ENCODE measurements at places on chromosomes 3 and 15. TPM values are rescaled to one million over a fixed set of nuclear protein-coding genes. Genes with fewer than 3 reads are reported as not detected.

DNA sequence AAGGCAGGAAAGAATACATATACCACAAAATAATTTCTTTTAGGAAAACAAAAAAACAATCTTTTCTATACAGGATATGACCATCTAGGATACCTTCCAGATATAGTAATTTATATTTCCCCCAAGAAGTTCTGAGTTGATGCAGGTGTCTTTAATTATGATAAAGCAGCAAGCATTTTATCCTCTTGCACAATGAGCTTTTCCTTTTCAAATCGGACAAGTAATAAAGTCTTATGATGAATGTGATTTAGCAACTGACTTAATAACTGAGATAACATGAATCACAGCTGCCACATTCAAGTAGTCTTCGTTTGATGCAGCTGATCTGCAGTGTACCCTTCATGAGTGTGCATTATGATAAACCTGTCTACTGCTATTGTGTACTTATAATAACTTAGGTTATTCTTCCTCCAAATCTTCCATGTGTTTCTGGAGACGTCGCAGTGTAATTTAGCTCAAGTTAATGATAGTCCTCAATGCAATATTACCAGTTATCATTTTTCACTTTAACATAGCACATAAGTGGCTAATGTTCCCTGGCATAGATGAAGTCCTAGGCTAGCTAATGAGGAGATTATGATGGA is 260.3 kb upstream of the MRPL3 start:
- H3K36me3 ChIP-seq, result no peaks in the 10 kb centered on the region
- H3K27me3 ChIP-seq, result peaks cover 26% of the 10 kb centered on the region
- no peak overlapping the region for H3K27ac ChIP-seq
- H3K4me3 ChIP-seq, result no peak overlapping the region
- no peaks in the 10 kb centered on the region for H3K4me1 ChIP-seq
- DNase-seq, result no peak

DNA sequence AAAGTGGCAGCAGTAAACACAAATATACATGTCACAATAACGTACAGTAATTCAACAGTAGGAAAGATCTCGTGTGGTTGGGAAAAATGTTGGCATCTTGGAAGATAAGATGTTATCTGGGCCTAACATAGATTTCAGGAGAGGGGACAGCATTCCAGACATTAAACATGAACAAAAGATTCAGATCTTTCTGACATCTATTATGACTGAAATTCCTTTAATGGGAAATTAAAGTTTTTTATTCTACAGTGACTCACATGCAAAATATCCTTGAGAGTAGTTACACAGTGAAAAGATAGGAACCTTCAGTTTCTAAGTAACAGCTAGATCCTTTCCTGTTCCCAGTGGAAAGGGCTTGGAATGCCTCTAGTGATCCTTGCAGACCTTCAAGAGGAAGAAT is 9.2 kb downstream of the NDUFB5 start:
- no peak for DNase-seq
- peaks cover 20% of the 10 kb centered on the region for H3K36me3 ChIP-seq
- H3K27me3 ChIP-seq, result no peaks in the 10 kb centered on the region
- no peak overlapping the region for H3K27ac ChIP-seq

Gene FAM107A
- total RNA-seq, result not detected

Gene SPATA12
- not detected for total RNA-seq

Gene KLHL6
- total RNA-seq, result 64.7 TPM

Gene SRGAP3
- 1.5 TPM for total RNA-seq

DNA sequence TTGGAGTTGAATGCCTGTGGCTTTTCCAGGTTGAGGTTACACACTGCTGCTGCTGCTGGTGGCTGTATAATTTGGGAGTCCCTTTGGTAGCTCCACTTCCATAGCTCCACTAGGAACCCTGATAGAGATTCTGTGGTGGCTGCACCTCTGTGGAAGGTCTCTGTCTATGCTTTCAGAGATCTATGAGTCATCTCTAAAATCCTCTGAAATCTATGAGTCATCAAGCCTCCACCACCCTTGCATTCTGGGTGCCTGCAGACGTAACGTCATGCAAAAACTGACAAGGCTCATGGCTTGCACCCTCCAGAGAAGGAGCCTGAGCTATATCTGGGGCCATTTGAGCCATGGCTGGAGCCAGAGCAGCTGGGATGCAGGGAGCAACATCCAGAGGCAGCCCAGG is 1037.0 kb upstream of the CFAP20DC start:
- peaks cover 36% of the 10 kb centered on the region for H3K36me3 ChIP-seq
- DNase-seq, result peak; percentile 74
- H3K4me3 ChIP-seq, result no peak overlapping the region
- no peaks in the 10 kb centered on the region for H3K27me3 ChIP-seq
- H3K4me1 ChIP-seq, result peaks cover 55% of the 10 kb centered on the region

DNA sequence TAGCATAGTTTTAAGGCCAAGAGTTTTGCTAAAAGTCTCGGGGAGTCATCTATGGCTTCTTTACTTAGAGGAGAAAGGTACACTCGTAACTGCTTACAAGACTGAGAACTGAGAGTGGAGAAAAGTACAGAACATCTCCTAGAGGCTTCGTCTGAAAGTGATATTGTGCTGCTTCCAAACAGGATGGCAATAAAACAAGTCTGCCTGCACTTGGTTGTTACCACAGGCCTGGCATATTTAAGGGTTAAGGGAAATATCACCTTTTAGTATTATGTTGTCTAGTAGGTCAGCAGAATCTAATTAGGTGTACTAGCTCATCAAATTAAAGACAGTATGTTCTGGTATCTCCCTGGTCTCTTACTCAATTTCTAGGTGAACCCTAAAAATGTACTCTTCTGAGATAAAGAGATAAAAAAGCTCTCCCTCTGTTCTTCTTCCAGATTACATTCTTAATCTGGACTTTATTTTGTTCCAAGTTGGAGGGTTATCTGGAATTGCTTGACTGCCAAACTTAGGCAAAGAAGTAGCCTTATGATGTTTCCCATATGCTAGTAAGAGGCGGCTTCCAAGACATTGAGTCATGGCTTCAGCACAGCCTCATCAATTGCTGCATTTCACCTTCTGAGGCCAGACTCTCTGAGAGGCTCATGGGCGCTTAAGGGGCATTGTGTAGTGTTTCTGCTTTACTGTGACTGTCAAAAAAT is 181.3 kb downstream of the LSAMP start:
- H3K4me1 ChIP-seq, result no peaks in the 10 kb centered on the region
- no peak overlapping the region for H3K4me3 ChIP-seq
- H3K27me3 ChIP-seq, result no peaks in the 10 kb centered on the region
- H3K27ac ChIP-seq, result no peak overlapping the region
- DNase-seq, result no peak

Gene CACNA2D3
- total RNA-seq, result not detected

DNA sequence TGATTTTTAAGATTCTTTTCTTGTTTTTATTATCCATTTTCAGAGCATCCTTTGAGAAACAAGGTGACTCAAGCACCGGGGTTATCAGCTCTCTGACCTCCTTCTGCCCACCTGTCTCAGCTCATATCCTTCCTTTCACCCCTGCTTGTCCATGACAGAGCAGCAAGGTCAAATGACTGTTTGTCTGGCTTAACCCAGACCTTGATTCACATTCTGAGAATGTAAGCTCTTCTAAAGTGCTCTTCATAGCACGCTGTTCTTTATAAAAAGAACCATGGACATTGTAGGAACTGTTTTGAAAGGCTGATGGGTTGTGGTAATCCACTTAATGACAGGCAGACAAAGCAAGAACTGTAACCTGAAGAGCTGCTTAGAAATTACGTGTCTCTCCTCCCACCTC is 122.5 kb downstream of the CHST2 start:
- no peaks in the 10 kb centered on the region for H3K36me3 ChIP-seq
- H3K27ac ChIP-seq, result no peak overlapping the region
- no peak for DNase-seq
- H3K27me3 ChIP-seq, result no peaks in the 10 kb centered on the region
- peaks cover 5% of the 10 kb centered on the region for H3K4me1 ChIP-seq

DNA sequence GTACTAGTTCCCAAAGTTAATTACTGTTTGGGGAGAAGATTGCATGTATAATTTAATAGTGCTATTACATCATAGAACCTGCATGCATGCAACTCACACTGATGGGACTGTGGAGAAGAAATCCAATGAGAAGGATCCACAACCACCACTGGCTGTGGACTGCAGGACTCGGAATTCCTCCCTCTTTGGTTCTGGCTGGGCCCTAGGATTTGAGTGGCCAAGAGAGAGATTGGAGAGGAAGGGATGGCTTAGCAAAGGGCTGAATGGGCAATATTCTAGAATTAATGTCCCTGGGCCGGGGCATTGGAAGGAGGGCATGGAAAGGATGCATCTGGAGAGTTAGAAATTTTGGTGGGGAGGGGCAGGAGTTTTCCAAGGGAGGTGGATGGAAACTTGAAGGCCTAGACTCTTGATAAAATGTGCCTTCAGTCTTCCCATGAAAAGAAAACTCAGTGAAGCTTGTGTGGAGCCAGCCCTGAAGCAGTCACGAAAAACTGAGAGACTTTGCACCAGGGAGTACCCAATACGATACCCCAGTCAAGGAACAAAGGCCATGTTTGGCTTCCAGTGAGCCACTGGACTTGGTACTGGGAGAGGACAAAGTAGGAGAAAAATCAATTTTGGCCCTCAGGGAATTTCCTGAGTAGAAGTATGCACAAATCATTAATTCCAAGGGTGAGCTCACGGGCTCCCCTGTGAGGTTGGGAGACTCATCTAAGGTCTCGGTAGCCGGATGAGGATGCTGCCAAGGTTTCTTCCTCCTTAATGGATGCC is 31.4 kb upstream of the TPM1 start:
- H3K4me3 ChIP-seq, result no peak overlapping the region
- no peaks in the 10 kb centered on the region for H3K36me3 ChIP-seq
- H3K4me1 ChIP-seq, result peaks cover 3% of the 10 kb centered on the region
- no peaks in the 10 kb centered on the region for H3K27me3 ChIP-seq
- H3K27ac ChIP-seq, result no peak overlapping the region

- DNase-seq, result peak; percentile 39
- no peaks in the 10 kb centered on the region for H3K36me3 ChIP-seq
- H3K27me3 ChIP-seq, result no peaks in the 10 kb centered on the region
- H3K4me3 ChIP-seq, result no peak overlapping the region
Observed at GRCh38 chr3:195558602-195559001, 15.5 kb upstream of the PPP1R2 start.

- peak overlapping the region; percentile 97 for H3K4me3 ChIP-seq
- H3K36me3 ChIP-seq, result peaks cover 22% of the 10 kb centered on the region
- peaks cover 31% of the 10 kb centered on the region for H3K4me1 ChIP-seq
- H3K27ac ChIP-seq, result peak overlapping the region; percentile 91
Observed at GRCh38 chr3:11845651-11846050, 1.0 kb downstream of the TAMM41 start.
